Body of pancreas (tissue), 4 donors: ENCODE measurements at places on chromosomes 5 and 9. TPM values are rescaled to one million over a fixed set of nuclear protein-coding genes. Genes with fewer than 3 reads are reported as not detected.

Gene IGIP
- total RNA-seq = 6.3 TPM

Gene ZNF366
- 1.8 TPM for total RNA-seq

Gene GNAQ
- 15.8 TPM for total RNA-seq

Gene FCN2
- not detected for total RNA-seq

Gene PTCD2
- 3.9 TPM for total RNA-seq

Gene UGT3A1
- not detected for total RNA-seq

Gene ZNF454
- 8.2 TPM for total RNA-seq

Gene SKP2
- 8.6 TPM for total RNA-seq

Gene RASGEF1C
- not detected for total RNA-seq

Gene POLR1E
- 9.6 TPM for total RNA-seq

DNA sequence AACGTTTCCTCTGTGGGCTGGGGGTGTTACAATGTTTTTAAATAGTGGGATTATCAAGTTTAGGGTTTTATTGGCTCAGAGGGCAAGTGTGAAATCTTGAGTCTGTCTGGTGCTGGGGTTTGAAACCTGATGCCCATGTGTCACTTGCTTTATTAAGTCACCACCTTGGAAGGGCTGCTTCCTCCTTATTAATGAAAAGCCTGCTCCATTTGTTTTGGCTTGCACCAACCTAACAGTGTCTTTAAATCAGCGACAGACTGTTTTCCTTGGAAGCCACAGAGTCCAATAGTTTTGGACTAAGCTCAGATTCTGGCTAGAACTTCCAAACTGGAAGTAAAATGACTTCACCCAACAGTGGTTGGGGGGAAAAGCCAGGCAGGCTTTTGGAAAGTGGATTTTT lies 10.7 kb upstream of the PALM2AKAP2 start:
- H3K27ac ChIP-seq = no peak overlapping the region
- H3K27me3 ChIP-seq = no peaks in the 10 kb centered on the region
- no peak for DNase-seq
- H3K36me3 ChIP-seq = no peaks in the 10 kb centered on the region
- no peaks in the 10 kb centered on the region for H3K4me1 ChIP-seq
- no peak overlapping the region for H3K4me3 ChIP-seq

DNA sequence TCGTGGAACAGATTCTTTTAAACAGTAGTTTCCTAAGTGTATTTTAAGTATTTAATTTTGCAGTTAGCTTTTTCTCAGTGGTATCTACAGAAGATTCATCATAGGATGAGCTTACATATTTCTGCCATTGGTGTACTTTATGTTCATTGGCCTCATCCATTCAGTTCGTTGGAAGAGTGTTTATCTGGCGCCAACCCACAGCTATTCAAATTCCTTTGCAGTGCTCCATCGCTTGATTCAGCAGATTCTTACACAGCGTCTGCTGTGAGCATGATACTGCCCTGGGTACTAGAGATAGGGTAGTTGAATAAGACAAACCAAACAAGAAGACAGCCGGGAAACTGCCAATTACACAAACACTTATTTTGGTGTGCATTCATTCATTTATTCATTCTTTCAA lies 55.1 kb downstream of the NUP214 start:
- no peaks in the 10 kb centered on the region for H3K4me1 ChIP-seq
- no peaks in the 10 kb centered on the region for H3K27me3 ChIP-seq
- no peak overlapping the region for H3K27ac ChIP-seq
- no peak for DNase-seq
- no peak overlapping the region for H3K4me3 ChIP-seq
- no peaks in the 10 kb centered on the region for H3K36me3 ChIP-seq

DNA sequence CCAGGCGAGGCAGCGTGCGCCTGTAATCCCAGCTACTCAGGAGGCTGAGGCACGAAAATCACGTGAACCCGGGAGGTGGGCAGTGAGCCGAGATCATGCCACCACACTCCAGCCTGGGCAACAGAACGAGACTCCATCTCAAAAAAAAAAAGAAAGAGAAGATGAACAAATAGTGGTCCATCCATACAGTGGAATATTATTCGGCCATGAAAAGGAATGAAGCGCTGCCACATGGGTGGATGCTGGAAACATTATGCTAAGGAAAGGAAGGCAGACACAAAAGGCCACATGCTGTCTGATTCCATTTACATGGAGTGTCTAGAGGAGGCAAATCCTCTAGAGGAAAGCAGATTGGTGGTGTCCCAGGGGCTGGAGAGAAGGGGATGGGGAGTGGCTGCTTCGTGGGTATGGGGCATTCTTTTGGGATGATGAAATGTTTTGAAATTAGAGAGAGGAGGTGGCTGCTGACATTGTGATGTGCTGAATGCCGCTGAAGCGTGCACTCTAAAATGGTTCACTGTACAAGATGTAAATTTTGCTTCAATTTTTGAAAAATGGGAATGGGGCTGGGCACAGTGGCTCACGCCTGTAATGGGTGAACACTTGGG lies 17.0 kb downstream of the PLPP7 start:
- no peak overlapping the region for H3K27ac ChIP-seq
- H3K4me1 ChIP-seq = peaks cover 7% of the 10 kb centered on the region
- DNase-seq = no peak
- no peaks in the 10 kb centered on the region for H3K27me3 ChIP-seq

GRCh38 chr9:87379300-87379699 lies 118.4 kb upstream of the DAPK1 start:
- H3K4me1 ChIP-seq = peaks cover 27% of the 10 kb centered on the region
- no peak for DNase-seq
- no peaks in the 10 kb centered on the region for H3K36me3 ChIP-seq
- no peak overlapping the region for H3K4me3 ChIP-seq
- no peaks in the 10 kb centered on the region for H3K27me3 ChIP-seq

- no peak overlapping the region for H3K27ac ChIP-seq
- no peaks in the 10 kb centered on the region for H3K36me3 ChIP-seq
- H3K4me1 ChIP-seq = no peaks in the 10 kb centered on the region
- no peak for DNase-seq
- no peaks in the 10 kb centered on the region for H3K27me3 ChIP-seq
These were observed 47.8 kb downstream of the ERGIC1 start for GRCh38 chr5:172881691-172882370.

DNA sequence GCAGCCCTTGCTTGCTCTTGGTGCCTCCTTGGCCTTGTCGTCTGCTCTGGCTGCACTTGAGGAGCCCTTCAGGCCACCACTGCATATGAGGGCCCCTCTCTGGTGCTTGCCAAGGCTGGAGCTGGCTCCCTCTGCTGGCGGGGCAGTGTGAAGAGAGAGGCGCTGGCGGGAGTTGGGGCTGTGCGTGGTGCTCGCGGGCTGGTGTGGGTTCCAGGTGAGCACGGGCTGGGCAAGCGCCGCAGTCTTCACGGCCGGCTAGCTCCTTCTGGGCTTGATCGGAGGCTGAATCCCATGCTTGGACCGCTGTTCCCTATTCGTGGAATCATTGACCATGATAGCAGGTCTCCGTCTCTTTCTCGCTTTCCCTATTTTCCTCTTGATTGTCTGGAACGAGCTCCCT lies 56.5 kb downstream of the XRCC4 start:
- H3K4me1 ChIP-seq = no peaks in the 10 kb centered on the region
- H3K27ac ChIP-seq = no peak overlapping the region
- no peaks in the 10 kb centered on the region for H3K36me3 ChIP-seq
- H3K27me3 ChIP-seq = no peaks in the 10 kb centered on the region
- DNase-seq = no peak

GRCh38 chr5:36690041-36690961 lies 83.9 kb downstream of the SLC1A3 start:
- H3K27ac ChIP-seq = peak overlapping the region; percentile 51
- peak; percentile 81 for DNase-seq

GRCh38 chr5:127754706-127755105 lies 51.5 kb downstream of the CCDC192 start:
- no peak overlapping the region for H3K4me3 ChIP-seq
- peaks cover 39% of the 10 kb centered on the region for H3K4me1 ChIP-seq
- no peaks in the 10 kb centered on the region for H3K27me3 ChIP-seq
- H3K36me3 ChIP-seq = no peaks in the 10 kb centered on the region
- peak; percentile 28 for DNase-seq

DNA sequence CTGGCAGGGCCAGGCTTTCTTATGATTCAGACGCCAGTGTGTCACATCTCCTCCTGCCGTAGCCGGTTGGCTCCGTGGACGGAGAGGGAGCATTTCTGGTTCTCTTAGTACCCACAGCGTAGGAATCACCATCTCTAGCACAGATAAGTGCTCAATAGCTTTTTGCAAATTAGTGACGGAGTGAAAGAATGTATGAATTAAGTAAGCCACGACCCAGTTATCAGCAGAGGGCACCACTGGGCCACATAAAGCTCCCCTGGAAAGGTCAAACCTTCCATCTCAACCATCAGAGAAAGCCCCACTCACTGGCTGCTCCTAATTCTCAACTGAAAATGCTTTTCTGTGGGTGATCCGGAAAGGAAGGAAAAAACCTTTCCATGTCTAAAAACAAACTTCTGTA lies 317.0 kb upstream of the ADCY2 start:
- no peaks in the 10 kb centered on the region for H3K36me3 ChIP-seq
- no peak for DNase-seq
- H3K27me3 ChIP-seq = no peaks in the 10 kb centered on the region
- H3K4me3 ChIP-seq = no peak overlapping the region

GRCh38 chr5:94891972-94892371 lies 273.5 kb downstream of the SLF1 start:
- no peak for DNase-seq
- no peak overlapping the region for H3K4me3 ChIP-seq
- no peak overlapping the region for H3K27ac ChIP-seq
- H3K36me3 ChIP-seq = no peaks in the 10 kb centered on the region

DNA sequence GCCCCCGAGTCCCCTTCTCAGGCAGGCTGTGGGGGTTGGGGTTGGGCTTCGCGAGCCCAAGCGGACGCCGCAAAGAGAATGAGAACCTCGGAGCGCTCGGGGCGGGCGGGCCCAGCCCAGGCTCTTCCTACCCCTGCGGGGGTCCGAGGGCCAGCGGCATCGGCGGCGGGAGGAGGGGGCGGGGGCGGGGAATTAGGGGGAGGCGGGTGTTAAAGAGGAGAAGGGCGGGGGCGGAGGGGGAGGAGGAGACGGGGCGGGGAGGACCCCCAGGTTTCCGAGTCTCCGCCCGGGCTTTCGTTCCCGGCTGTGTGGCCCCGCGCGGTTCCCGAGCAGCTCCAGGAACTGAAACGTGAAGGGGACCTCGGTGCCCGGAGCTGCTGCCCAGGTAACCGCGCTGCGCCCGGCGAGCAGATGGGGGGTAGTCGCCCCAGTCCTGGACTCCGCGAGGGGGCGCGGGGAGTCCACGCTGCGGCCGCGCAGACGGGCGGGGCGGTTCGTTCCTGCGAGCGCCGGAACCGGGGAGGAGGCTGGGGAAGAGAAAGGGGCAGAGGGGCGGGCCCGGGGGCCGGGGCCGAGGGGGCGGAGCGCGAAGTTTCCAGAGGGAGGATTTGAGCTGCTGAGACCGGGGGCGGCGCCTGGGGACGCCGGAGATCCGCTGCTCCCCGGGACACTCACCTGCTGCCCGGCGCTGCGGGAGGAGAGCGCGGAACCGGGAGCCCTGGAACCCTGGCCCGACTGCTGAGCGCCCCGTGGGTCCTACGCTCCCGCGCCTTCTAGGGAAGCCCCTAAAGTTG lies 38.4 kb upstream of the PLEKHG4B start:
- H3K27ac ChIP-seq = no peak overlapping the region
- H3K36me3 ChIP-seq = no peaks in the 10 kb centered on the region
- peak; percentile 72 for DNase-seq

GRCh38 chr9:130834371-130835336 lies at the start of gene ABL1:
TSS of gene ABL1 (plus strand) at chr9:130835254. CDS start at chr9:130835447, 193 bp downstream.
- H3K4me3 ChIP-seq = peak within 1 kb of the TSS; percentile 41
- peak within 1 kb of the TSS; percentile 93 for H3K27ac ChIP-seq
- peak; percentile 82 for DNase-seq
- peaks cover 50% of the 10 kb centered on the region for H3K4me1 ChIP-seq
- no peaks in the 10 kb centered on the region for H3K36me3 ChIP-seq
- H3K27me3 ChIP-seq = no peaks in the 10 kb centered on the region

- H3K27ac ChIP-seq = no peak overlapping the region
- no peak for DNase-seq
- H3K4me3 ChIP-seq = no peak overlapping the region
These were observed 172.8 kb upstream of the PANK3 start for GRCh38 chr5:168752012-168752411.

GRCh38 chr9:78903581-78903980 lies 606.7 kb downstream of the PSAT1 start:
- H3K27me3 ChIP-seq = no peaks in the 10 kb centered on the region
- peaks cover 12% of the 10 kb centered on the region for H3K4me1 ChIP-seq
- DNase-seq = no peak
- H3K4me3 ChIP-seq = no peak overlapping the region
- H3K27ac ChIP-seq = no peak overlapping the region

DNA sequence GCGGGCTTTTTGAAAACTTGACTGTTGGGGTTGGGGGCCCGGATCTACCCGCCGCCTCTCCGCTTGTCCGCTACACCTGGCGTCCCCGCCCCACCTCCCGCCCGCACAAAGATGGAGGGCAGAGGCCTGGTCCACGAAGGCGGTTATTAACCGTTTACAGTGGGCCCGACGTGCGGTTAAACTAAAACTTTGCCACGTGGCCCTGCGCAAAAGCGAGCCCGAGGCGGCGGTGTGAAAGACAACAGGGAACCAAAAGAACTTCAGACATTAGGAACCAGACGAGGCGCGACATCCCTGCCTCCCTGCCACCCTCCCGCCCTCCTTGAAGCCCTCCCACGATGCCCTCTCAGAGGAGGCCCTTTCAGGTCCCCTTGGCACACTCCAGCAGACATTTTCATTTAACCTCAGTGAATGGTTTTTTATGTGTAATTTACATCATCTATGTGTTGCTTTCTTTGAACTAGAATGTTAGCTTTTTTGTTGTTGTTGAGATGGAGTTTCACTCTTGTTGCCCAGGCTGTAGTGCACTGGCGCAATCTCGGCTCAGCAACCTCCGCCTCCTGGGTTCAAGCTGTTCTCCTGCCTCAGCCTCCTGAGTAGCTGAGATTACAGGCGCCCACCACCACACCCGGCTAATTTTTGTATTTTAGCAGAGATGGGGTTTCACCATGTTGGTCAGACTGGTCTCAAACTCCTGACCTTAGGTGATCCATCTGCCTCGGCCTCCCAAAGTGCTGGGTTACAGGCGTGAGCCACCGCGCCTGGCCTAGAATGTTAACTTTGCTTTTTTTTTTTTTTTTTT lies 999 bp upstream of the HNRNPA0 start:
- H3K27me3 ChIP-seq = no peaks in the 10 kb centered on the region
- H3K36me3 ChIP-seq = no peaks in the 10 kb centered on the region
- H3K4me3 ChIP-seq = peak overlapping the region; percentile 89
- H3K4me1 ChIP-seq = peaks cover 28% of the 10 kb centered on the region
- H3K27ac ChIP-seq = peak overlapping the region; percentile 100
- no peak for DNase-seq
